ENCODE measurements at places on chromosomes 1 and 21.

- DNase-seq: no peak
Measured at GRCh38 chr1:20058531-20058930, 11.5 kb upstream of the PLA2G5 start.

DNA sequence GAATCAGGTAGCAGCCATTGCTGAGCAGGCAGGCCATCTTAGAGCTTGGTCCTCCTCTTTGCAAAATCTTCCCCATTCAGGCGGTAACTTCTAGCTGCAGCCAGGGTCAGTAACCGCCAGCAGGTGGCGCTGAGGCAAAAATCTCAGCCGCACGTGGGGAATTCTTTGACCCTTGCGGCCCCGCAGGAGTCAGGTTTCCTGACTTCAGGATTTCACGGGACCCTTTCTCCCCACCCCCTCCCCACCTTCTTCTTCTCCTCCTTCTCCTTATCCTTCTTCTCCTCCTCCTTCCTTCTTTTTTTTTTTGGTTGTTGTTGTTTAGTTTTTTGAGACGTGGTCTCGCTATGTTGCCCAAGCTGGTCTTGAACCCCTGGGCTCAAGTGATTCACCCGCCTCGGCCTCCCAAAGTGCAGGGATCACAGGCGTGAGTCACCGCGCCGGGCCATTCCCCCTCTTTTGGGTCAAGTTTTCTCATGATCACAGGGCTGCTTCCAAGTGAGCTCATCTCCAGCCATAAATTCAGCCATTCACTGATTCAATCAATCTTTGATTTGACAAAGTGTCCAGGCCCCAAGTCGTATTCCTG, 33.4 kb upstream of the TENT5B start:
- peak; percentile 73 for DNase-seq

GRCh38 chr1:65942476-65942875, 149.8 kb downstream of the PDE4B start:
- no peak for DNase-seq

DNA sequence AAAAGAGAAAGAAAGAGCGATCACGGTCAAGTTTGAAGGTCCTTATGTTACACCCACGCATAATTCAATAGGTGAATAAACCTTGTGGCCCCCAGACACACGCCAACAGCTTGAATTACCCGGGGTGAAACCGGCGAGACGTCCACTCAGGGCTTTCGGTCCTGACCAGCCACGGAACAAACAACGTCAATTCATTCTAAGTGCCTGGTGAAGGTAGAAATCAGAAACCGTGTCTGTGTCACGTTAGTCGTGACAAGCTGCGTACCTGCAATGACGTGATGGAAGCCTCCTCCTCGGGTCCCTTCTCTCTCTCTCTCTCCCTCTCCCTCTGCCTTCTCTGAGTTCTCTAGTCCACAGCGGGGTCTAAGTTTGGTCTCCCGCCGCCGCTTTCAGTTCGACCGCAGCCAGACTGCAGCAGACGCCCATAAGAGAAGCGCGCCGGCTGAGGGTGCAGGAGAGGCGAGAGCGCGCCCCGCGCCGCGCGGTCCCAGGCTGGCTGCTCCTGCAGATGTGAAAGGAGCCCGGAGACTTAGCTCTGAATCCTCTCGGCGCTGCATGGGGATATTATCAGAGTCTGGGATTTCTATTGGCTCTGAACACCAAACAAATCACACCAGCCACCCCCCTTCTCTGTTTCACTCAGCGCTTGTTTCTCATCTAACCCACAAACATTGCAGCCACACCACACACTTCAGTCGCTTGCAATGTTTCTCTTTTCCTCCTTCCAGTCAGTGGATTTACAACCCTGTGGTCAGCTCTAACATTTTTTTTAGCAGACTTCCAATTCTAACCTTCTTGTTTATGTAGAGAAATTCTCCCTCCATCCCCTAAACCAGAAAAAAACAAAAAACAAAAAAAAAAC, at the start of gene GREM2:
TSS of gene GREM2 (minus strand) at position 537 of the 862 bp plus-strand sequence. CDS start 118,680 bp downstream, outside the sequence.
- DNase-seq: peak; percentile 41

GRCh38 chr1:14220811-14221210, 377.7 kb upstream of the KAZN start:
- no peak for DNase-seq

DNA sequence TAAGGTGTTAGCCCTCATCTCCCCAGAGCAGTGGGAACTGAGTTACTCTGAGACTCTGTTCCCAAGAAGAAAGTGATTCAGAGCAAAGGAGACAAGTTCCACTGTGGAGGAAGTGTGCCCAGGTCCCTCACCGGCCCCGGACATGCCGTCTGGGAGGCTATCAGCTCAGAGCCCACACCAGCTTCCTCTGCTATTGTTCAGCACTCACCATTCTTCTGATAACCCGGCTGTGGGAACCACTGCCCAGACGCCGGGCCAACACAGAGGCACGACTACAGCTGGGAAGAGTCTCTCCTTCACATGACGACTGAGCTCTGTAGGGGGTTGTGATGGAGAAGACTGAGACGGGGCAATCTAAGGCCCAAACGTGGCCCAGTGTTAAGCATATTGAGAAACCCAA, 34.2 kb upstream of the GJA5 start:
- no peak for DNase-seq

GRCh38 chr1:90709535-90709934, 7.6 kb downstream of the BARHL2 start:
- no peak for DNase-seq

- no peak for DNase-seq
Measured at GRCh38 chr1:18069903-18070302, 37.7 kb upstream of the IGSF21 start.

- DNase-seq: no peak
Measured at GRCh38 chr1:234944439-234945344, 183.9 kb downstream of the TOMM20 start.

GRCh38 chr1:150106341-150106740, 38.8 kb downstream of the VPS45 start:
- no peak for DNase-seq

GRCh38 chr1:234148816-234149215, 224.4 kb upstream of the COA6 start:
- no peak for DNase-seq

DNA sequence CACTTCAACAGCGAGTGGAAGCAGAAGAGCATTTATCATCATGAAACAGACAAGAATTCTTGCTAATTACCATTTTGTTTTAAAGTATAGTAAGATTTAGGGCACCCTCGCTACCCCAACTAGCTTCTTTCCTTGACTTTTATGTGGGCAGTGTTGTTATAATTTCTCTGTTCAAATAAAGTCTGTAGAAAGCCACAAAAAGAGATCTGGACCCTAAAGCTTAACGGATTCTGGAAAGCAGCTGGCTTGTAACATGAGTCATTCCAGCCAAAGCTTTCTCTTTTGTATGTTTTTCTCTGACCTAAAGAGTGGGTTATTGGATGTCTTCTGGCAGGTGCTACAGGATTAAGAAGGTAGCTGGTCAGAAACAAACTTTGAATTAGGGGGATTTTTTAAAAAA, 37.4 kb downstream of the RUNX1 start:
- no peak for DNase-seq

- DNase-seq: peak; percentile 29
Measured at GRCh38 chr1:223556414-223557129, 108.9 kb downstream of the CAPN8 start.

DNA sequence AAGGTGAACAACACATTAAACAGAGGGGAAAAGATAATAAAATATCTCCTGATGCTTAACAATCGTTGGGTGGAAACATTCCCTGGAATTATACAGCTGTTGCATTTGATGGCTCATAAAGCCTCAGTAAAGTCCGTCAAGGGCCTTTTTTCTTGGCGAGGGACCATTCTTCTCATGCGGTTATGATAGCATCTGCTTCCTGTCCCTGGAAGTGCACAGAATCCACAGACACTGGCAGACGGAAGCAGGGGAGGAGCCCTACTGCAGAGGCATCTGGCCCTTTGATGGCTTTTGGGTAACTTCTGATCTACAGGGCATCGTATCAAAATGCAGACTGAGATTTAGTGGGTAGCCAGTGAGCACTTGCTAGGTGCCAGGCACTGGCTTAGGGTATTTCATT, 286.9 kb downstream of the KIF26B start:
- DNase-seq: no peak

GRCh38 chr1:190615818-190616217, 138.2 kb upstream of the BRINP3 start:
- no peak for DNase-seq

- peak; percentile 90 for DNase-seq
Measured at GRCh38 chr1:226974544-226975258, 34.6 kb downstream of the COQ8A start.

DNA sequence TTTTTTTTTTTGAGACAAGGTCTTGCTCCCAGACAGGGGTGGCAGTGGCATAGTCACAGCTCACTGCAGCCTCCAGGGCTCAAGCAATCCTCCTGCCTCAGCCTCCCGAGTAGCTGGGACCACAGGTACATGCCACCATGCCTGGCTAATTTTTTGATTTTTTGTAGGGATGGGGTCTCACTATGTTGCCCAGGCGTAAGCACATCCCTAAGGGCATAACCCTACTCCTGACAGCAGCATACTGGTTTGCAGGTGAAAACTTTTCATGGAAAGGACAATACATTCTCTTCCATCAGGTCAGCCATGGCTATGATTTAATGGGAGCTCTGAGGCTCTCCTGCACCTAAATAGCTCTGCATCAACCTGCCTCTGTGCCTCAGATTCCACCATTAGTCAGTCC, 29.4 kb downstream of the UBIAD1 start:
- DNase-seq: no peak

DNA sequence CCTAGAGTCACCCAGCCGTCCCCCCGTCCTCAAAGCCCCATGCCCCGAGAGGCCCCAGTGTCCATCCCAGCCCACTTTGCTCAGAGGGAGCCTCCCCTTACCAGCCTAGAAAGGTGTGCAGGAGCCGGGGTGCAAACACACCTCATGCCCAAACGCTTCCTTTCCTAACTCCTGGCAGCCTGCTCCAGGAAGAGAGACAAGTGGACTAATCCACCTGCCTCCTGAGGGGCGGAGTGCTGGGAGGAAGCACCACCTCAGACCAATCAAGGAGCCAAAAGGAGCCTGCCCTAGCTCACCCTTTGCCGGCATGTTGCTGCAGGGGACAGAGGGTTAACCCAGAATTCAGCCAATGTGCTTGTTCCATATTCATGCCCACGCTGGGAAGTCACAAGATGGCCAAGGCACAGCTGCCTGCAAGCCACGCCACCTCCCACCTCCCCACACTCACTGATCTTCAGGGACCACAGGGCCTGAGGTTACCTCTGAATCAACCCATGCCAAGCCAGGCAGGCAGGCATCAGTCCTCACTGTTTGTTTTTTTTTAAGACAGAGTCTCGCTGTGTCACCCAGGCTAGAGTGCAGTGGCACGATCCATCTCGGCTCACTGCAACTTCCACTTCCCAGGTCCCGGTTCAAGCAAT, 27.8 kb downstream of the PLEKHA6 start:
- no peak for DNase-seq

GRCh38 chr1:42128499-42128898, 24.7 kb upstream of the GUCA2B start:
- DNase-seq: no peak

GRCh38 chr1:115477071-115477470, 139.0 kb upstream of the NGF start:
- DNase-seq: no peak

DNA sequence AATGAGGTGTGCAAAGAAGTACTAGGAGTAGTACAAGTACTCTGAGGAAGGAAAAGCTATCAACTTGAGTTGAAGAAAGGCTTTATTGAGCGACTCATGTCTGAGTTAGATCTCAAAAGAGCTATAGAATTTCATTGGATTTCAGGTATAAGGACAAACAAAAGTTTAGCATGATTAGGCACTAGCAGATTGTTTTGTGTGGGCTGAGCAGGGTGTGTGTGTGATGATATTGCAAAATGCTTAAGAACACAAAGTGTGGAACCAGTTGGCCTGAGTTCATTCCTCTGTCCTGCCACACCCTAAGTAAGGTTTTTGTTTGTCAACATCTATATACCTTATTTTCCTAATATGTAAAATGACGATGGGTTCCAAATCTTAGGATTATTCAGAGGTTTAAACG, 158.9 kb downstream of the KCNK2 start:
- DNase-seq: no peak

- DNase-seq: no peak
Measured at GRCh38 chr1:5889901-5890300, 102.3 kb downstream of the NPHP4 start.

DNA sequence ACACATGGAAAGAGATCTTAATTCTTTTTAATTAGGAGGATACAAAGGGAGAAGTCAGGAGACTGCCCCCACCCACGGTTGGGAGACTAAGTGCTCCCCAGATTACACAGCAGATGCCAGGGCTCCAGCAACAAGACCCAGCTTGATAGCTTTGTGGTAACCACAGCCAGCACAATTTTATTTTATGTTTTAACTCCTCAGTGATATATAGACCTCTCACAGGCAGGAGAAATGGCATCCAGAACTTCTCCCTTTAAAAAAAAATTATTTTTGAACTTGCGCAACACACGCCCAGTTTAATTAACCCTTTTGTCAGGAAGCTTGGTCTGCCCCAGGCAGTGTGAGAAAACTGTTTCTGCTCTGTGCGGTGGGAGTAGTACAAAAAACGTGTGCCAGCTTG, 62.6 kb upstream of the ACOT11 start:
- no peak for DNase-seq

DNA sequence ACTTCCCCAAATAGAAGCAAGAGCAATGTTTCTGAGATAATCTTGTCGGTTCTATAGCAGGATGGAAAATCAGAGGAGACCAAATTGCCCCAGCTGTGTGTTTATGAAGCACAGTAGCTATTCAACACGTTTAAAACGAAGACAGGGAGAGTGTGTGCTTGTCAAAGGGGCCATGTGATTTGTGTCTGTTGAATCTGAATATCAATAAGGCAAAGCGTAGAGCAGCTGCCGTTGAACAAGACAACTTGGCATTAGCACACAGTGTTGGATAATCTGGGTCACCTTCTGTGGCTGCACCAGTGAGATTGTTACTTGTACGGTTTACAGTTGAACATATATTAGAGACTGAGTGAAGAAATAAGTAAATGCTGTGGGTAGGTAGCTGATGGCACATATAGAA, 1.0 kb downstream of the CRB1 start:
- DNase-seq: no peak

- no peak for DNase-seq
Measured at GRCh38 chr1:157035121-157035520, 10.4 kb downstream of the ARHGEF11 start.

DNA sequence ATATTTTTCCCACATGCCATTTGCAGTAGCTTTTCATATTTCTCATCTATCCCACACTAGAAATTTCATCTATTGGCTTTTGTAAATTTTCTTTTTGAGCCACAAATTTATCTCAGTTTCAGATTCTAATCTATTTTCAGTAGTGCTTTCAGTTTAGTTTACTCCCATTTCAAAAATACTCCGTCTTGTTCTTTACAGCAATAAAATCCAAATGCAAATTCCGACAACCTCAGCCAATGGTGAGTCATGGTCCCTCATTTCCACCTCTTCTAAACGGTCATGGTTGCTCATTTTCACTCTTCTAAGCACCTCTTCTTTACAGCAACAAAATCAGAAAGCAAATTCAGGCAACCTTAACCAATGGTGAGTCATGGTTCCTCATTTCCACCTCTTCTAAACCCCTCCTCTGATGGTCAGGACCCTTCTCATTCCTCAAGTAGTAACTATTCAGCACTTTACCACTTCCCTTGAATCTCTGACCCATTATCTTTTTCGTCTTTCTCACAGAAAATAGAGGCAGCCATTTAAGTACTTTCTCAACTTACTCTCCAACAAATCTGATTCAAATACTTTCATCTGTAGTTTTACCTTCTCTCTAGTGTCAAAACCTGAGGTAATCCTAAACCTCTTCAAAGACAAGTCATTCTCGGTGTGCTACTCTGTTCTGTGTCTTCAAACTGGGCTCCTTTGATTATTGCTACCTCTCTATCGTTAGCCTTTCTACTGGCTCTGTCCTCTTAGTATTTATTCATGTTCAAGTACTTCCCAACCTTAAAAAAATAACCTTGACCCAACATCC, 34.4 kb downstream of the C21orf91 start:
- no peak for DNase-seq

- DNase-seq: no peak
Measured at GRCh38 chr1:21491488-21492355, 17.5 kb upstream of the ALPL start.

All from tibial artery (tissue), 4 donors.